Stimulated activated CD8-positive, alpha-beta memory T cell treated with anti-CD3 and anti-CD28 coated beads, Interleukin-4, amount 100 ng/mL, for 4 hours (primary cell): ENCODE measurements at places on chromosomes 5 and 9.

DNA sequence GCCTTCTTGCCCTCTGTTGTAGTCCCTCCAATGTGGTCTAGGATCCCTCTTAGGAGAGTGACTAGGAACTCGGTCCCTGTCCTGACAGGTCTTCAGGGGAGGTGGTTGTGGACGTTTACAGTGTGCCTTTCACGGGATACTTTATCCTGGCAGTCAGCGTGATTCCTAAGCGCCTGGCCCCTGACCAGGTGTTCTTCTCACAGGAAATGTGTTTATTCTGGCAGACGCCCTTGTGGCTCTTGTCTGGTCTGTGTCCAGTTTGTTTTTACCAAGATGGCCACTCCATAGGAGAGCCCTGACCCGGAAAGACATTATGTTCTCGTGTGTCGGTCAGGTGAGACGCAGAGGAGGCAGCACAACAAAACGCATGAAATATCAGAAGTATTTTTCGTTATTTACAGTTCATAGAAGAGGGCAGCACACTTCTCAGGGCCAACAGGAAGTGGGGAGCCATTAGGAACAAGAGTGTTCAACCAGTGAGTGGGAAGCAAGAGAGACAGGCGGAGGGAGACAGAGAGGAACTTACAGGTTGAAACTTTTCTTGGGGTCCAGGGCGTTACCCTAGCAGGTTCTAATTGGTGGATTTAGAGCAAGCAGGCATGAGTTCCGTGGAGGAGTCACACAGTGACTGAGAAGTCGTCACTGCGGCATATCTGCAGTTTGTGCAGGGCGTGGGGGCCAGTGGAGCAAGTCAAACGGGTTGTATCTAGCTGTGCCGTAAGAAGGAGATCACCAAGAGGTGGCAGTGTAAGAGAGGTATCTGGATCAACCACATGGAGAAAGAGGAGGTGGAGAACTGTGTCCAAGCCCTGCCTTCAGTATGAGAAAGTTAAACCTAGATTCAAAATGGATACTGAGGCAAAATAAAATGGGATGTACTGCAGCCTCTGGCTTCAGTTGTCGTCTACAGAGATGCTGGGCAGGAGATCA lies 412.9 kb downstream of the ZSWIM6 start:
- DNase-seq = no peak

- no peak for DNase-seq
Measured at GRCh38 chr5:178350361-178351220, 118.0 kb upstream of the PHYKPL start.

DNA sequence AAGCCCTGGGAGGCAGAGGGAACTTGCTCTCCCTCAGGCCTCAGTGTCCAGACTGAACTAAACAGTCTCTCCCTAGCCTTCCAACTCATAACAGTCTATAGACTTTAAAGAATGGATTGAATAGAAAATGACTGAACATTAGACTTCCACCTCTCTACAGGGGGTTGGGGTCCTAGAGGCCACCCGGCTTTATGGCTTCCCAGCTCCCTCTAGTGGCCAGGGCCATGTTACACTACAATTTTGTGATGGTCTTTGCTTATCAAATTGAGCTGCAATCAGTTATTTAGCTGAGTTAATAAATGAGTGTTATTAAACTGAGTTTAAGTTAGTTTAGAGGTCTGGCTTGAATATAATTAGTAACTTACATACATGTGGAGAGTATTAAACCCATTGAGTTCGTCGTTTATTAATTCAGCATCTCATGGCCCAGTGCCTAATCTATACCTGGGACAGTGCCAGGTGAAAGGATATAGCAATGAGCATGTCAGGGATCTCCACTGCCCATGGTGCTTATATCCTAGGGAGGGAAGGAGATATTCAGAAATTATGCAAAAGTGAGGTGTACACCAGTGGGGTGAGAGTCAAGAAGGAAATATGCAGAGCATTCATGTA lies 105.2 kb downstream of the SH3TC2 start:
- DNase-seq = peak; percentile 12

GRCh38 chr5:9071074-9071473 lies 474.8 kb downstream of the SEMA5A start:
- no peak for DNase-seq

GRCh38 chr5:17189381-17190036 lies 27.9 kb upstream of the BASP1 start:
- DNase-seq = no peak

DNA sequence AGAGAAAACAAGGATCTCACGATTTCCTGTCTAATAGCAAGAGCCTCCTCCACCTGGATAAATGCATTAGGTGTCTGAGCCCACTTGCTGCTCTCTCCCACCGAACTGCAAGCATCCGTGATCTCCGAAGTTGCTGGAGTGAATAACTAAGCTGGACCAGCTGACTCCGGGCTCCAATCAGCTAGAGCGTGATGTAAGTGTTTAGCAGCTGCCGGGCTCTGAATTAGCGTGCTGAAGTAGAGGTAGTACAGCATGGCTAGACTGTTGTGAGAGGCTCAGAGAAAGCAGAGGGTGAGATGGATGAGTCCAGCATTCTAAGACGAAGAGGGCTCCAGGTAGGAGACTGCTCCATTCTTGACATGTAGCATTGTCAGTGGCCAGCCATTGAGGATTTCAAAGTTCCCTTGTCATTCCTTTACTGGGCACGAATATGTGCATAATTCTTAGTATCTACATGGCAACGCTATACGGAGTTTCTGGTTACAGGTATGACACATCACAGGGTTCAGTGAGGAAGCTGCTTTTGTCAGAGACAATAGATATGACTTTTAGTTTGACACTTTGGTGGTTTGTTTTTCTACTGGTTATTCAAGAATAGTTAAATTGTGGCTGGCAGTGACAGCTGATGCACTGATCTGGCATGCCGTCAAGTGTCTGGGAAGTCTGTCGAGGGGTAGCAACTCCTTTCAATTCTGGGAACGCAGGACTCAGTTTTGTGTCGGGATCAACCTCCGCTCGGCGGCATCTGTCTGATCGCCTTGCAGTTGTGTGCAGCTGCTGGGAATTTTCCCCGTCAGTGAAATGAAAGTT lies 232.6 kb downstream of the MAST4 start:
- no peak for DNase-seq

- no peak for DNase-seq
Measured at GRCh38 chr5:71586052-71586940, 844 bp upstream of the MCCC2 start.
